ENCODE measurements at places on chromosomes 1 and 21. TPM values are rescaled to one million over a fixed set of nuclear protein-coding genes. Genes with fewer than 3 reads are reported as not detected.

DNA sequence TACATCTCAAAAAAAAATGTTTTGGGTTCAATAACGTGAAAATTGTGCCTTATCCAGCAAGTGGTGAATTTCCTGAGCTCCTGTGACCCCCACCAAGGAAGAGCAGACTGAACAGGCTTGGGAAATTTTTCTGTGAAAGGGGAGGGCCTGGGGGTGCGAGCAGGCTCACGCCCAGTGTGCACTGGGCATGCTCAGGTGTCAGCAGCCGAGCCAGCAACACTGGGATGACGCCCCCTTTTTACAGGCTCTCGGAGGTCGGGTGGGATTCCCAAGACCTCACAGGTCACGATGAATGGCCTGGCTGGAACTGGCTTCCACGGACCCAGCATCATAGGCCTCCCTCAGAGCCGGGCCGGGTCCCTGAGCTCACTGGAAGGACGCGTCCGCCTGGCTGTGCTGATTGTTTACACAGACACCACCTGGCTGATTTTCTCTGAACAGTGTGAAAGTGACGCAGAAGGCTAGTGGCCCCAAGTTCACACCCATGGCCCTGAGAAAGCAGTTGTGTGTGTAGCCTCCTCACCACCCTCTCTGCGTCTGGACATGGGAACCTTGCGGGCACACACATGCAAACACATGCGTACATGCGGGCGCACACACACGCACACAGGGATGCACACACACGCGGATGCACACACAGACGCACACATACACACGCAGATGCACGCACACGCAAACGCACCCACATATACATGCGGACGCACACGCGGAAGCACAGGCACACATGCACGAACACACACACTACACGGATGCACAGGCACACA is 9.2 kb downstream of the CSTB start:
- no peaks in the 10 kb centered on the region for H3K36me3 ChIP-seq
- H3K4me3 ChIP-seq: no peak overlapping the region
- H3K27me3 ChIP-seq: no peaks in the 10 kb centered on the region
- H3K27ac ChIP-seq: no peak overlapping the region
- peaks cover 22% of the 10 kb centered on the region for H3K4me1 ChIP-seq

UBL4B gene
- not detected for total RNA-seq

GRIK1 gene
- not detected for total RNA-seq

- no peaks in the 10 kb centered on the region for H3K36me3 ChIP-seq
- DNase-seq: peak; percentile 49
Observed at GRCh38 chr1:204350857-204351573, 8.7 kb downstream of the PLEKHA6 start.

DIO1 gene
- 313 TPM for total RNA-seq

TRPM2 gene
- total RNA-seq: 0.67 TPM

GRCh38 chr1:157073944-157074685 is 25.5 kb downstream of the ETV3L start:
- no peaks in the 10 kb centered on the region for H3K4me1 ChIP-seq
- H3K27me3 ChIP-seq: no peaks in the 10 kb centered on the region
- H3K4me3 ChIP-seq: no peak overlapping the region
- no peak overlapping the region for H3K27ac ChIP-seq
- no peaks in the 10 kb centered on the region for H3K36me3 ChIP-seq
- peak; percentile 76 for DNase-seq

DNA sequence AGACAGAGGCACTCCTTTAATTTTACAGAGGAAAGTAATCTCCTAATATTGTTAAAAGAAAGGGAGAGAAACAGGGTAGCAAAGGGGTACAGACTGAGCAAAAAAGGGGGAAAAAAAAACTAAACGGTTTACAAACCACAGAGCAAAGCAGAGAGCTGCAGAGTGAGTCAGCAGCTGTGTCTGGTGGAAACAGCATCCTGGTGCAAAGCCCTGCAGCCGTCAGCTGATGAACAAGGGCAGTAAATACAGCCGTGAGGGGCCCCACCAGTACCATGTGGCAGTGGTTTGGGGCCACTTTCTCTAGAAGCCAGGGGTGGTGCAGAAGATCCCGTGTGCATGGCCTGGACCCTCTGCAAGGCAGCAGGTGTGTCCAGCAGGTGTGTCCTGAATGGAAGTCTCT is 111.3 kb downstream of the ERG start:
- DNase-seq: no peak
- H3K36me3 ChIP-seq: no peaks in the 10 kb centered on the region
- H3K27ac ChIP-seq: no peak overlapping the region

GRCh38 chr21:17359781-17360180 is 153.1 kb upstream of the CXADR start:
- no peaks in the 10 kb centered on the region for H3K36me3 ChIP-seq
- DNase-seq: no peak
- H3K4me3 ChIP-seq: no peak overlapping the region
- no peaks in the 10 kb centered on the region for H3K27me3 ChIP-seq
- H3K4me1 ChIP-seq: no peaks in the 10 kb centered on the region

GRCh38 chr1:3038113-3038551 is 16.9 kb downstream of the ACTRT2 start:
- no peak overlapping the region for H3K27ac ChIP-seq
- H3K27me3 ChIP-seq: no peaks in the 10 kb centered on the region

C1QTNF12 gene
- total RNA-seq: not detected

Measured in thyroid gland (tissue), 4 donors.